ENCODE measurements at places on chromosomes 13 and 19. TPM values are rescaled to one million over a fixed set of nuclear protein-coding genes. Genes with fewer than 3 reads are reported as not detected.

- DNase-seq, result no peak
These were observed 1.6 kb upstream of the MRI1 start for GRCh38 chr19:13762635-13763235.

OR7G2 gene
- not detected for total RNA-seq

ZNF208 gene
- 8.8 TPM for total RNA-seq

DNA sequence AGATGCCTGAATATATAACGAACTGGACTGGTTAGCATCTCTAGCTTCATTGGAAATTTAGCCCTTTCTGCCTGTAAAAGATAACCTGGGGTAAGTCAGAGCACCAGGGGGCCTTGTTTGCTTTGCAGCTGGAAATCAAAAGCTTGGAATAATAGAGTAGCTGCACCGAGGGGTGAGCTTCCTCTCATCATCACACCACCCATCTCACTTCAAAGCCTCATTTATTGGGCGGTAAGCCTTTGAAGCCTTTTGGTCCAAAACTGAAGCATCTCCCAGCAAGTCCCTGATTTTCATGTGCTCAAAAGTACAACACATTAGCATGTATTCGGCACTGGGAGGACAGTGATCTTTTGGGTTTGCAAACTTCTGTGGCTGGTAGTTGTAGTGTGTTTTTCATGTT lies 405.1 kb downstream of the FOXO1 start:
- no peak for DNase-seq

Data from tongue (tissue), 3 donors.